Stimulated activated CD8-positive, alpha-beta memory T cell treated with anti-CD3 and anti-CD28 coated beads, Interleukin-12 subunit alpha, Interleukin-12 subunit beta, amount 100 ng/mL, for 1 hour (primary cell): ENCODE measurements at places on chromosomes 4 and X.

GRCh38 chr4:137495578-137495977 is 36.7 kb downstream of the PCDH18 start:
- DNase-seq: no peak

DNA sequence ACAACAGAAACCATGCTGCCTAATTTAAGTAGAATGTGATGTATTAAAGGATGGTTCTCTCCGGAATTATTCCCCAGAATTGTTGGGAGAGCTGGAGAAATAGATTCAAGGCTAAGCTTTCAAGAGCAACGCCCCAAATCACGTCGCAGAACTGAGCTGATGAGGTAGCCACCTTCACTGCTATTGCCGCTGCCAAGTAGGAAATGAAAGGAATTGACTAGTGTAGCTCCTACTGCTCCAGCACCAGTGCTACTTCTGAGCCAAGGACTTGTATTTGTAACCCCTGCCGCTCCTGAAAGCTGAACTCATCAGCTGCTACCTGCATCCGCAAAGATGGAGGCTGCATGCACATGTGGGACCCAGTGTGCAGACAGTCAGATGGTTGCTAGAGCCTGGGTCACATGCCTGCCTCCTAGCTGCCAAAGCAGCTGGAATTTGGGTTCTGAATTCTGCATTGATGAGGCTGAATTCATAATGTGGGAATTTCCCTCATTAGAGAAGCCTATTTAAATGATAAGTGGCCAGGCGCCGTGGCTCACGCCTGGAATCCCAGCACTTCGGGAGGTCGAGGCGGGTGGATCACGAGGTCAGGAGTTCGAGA is 173.9 kb downstream of the PDGFRA start:
- no peak for DNase-seq

- DNase-seq: no peak
Measured at GRCh38 chr4:89216866-89217265, 90.7 kb downstream of the GPRIN3 start.

DNA sequence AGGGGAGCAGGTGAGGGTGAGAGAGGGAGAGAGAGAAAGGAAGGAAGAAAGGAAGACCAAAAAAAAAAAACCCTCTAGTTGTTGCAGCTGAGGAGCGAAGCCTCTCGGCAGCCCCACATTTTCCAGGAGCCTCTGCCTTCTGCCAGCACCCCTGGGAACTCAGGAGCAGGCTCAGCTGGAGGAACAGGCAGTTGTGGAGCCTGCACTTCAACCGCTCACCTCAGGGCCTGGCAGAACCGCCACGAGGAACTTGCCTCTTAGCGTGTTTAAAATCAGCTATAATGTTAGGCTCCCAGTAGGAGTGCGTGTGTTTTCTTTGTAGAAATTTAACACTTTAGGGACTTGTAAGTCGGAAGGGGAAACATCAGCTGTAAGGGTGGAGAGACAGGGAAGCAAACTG is 65.7 kb downstream of the SEL1L3 start:
- DNase-seq: no peak

- no peak for DNase-seq
Measured at GRCh38 chr4:2830632-2831610, 12.7 kb upstream of the ADD1 start.

DNA sequence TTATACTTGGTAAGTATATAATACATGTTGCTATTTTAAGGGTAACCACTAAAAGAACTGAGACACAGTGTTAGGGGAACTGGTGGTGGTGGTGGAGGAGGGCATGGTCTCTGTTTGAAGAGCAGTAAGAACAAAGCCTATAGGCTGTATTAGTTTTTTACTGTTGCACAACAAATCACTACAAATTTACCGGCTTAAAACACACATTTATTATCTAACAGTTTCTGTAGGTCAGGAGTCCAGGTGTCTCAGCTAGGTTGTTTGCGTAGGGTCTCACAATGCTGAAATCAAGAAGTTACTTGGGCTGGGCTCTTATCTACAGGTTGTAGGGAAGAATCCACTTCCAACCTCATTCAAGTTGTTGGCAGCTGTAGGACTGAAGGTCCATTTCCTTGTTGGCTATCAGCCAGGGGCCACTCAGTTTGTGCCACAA is 52.6 kb downstream of the CASK start:
- DNase-seq: no peak
